Stimulated activated CD8-positive, alpha-beta memory T cell treated with anti-CD3 and anti-CD28 coated beads, Interleukin-7, amount 100 ng/mL, for 24 hours (primary cell): ENCODE measurements at places on chromosomes 3 and 15.

- DNase-seq: no peak
Observed at GRCh38 chr3:65037861-65038260, 350.1 kb upstream of the ADAMTS9 start.

DNA sequence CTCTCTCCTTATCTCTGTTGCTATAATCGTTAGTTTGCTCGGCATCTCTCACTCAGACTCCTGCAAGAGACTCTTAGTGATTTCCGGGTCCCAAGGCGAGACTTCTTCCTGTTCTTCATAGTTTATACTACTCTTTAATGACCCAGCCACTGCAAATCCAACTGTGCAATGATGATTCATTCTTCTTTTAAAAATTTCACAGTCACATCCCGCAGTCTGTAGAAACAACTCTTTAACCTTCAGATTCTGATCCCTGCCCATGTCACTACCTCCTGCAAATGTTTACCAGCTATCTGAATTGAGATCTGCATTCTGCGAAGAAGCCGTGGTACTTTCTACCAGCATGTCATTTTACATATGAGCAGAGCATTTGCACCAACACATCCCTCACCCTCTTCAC is 2.8 kb upstream of the VGLL3 start:
- DNase-seq: no peak

- no peak for DNase-seq
Observed at GRCh38 chr3:17640466-17640865, 102.0 kb downstream of the TBC1D5 start.

GRCh38 chr15:25391971-25392721 is 46.7 kb downstream of the UBE3A start:
- DNase-seq: no peak

DNA sequence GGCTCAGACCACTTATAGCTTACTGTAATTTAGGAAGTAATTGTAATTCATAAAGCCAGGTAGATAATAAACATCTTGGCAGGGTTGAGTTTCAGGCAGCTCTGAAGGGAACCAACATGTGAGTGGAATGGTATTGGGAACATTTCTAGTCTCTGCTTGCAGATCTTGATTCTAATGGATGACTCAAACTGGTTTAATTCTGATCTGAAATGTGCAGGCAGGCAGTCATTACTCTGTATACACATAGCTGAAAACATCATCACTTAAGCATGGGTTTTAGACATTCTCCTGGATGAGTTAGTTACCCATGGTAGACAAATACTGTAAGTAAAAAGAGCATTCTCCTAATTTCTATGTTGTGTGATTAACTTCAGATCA is 317.0 kb upstream of the TPRG1 start:
- no peak for DNase-seq
